ENCODE measurements at places on chromosomes 4 and X.
A peak's percentile ranks its signal among the peaks of the same experiment; 100 is the strongest.

DNA sequence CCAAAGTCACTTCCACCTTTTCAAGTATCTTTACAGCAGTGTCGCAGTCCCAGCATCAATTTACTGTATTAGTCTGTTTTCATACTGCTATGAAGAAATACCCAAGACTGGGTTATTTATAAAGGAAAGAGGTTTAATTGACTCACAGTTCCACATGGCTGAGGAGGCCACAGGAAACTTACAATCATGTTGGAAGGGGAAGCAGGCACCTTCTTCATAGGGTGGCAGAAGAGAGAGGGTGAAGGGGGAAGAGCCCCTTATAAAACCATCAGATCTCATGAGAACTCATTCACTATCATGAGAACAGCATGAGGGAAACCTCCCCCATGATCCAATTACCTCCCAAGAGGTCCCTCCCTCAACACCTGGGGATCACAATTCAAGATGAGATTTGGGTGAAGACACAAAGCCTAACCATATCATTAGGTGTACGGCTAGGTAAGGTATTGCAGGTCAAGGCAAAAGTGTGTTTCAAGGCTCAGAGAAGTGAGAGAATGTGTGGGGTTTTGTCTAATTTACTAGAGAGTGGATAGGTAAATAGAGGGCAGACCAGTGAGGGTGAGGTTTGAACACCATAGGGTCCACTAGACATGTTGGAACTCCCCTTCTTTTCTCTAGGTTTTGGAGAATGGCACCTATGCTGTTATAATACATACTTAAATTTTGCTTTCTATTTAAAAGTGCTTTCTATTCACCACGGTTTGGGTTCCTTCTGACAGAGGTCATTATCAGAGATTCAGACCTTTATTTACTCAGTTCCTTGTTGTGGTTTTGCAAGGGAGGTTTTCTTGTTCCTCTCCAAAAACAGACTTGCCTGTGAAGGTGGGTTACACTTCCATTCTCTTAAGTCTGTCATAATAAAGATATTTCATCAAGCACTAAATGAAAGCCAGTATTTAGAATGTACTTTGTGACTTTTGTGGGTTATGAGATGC lies 186.6 kb downstream of the CPEB2 start:
- no peak for DNase-seq

DNA sequence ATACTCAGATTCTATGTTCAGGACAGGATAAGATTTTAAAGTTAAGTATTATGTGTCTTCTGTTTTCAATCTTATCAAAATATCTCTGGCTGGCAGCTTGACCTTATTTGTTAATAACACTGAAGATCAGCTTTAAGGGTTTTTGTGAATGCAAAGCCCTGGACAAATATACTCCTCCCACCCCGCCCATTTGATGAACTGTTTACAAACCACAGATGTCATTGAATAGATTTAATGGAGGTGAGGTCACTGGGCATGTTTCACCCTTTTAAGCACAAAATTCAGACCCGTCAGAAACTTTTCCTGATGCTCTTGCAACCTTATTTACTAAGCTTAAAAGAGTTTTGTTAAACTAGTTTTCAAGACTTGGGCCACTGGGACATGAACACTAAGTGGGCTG lies 10.1 kb upstream of the CXCL8 start:
- peak; percentile 63 for DNase-seq

GRCh38 chr4:16139066-16139945 lies 55.5 kb upstream of the PROM1 start:
- DNase-seq, result no peak

- DNase-seq, result peak; percentile 68
These were observed 144.6 kb upstream of the NOCT start for GRCh38 chr4:138870737-138871554.

- peak; percentile 0 for DNase-seq
These were observed 1071.8 kb downstream of the CCSER1 start for GRCh38 chr4:91198951-91199350.

DNA sequence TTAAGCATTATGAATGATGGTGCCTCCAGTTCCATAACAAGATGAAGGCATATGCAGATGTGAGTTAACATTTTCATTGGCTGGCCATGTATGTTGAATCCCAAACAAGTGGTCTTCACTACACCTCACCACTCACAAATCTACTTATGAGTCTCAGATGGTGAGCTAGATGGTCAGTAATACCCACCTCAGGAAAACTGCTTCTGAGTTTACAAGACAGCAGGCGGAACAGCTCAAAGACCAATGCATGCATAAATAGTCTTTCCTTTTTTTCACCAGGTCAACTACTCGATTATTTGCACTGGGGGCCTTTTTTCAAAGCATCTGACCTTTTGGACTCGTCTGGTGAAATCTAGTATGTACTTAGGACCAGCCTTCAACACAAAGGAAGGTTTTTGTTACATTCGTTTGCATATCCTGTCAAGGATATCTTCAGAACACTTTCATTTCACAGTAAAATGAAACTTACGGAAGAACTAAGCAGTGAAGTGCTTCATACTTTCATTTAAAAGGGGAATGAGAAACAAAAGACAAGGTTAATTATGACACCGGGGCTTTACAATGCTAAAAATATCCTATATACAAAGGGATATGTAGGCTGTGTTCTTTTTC lies 23.1 kb upstream of the TLR7 start:
- DNase-seq, result no peak

GRCh38 chr4:67071641-67072040 lies 473.7 kb downstream of the CENPC start:
- DNase-seq, result no peak

- no peak for DNase-seq
These were observed 18.7 kb upstream of the RBMX start for GRCh38 chrX:136899221-136899620.

GRCh38 chrX:153469811-153470410 lies 465 bp downstream of the HAUS7 start:
- peak; percentile 31 for DNase-seq

GRCh38 chrX:47361538-47362511 lies 8.6 kb upstream of the ZNF157 start:
- peak; percentile 98 for DNase-seq

- DNase-seq, result peak; percentile 40
These were observed 37.1 kb upstream of the ELF2 start for GRCh38 chr4:139214039-139214534.

GRCh38 chr4:104064646-104065577 lies 345.1 kb upstream of the TACR3 start:
- peak; percentile 29 for DNase-seq

GRCh38 chrX:5681159-5681558 lies 547.5 kb downstream of the NLGN4X start:
- no peak for DNase-seq

DNA sequence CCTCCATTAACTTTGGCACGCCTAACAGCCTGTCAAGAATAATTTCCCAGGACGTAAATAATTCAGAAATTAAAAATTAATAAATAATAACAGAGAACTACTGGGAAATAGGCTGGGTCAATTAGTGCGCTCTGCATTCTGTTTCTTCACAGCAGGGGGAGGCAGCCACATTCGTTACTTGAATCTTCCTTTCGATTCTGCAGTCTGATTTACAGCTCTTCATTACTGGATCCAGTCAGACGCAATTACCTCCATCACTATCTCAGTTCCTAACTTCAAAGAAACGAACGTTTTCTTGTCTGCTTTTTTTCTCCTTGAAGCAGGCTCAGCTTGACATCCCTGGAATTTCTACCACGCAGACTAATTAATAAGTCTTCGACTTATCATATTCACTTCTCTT lies 9.0 kb upstream of the RPL34 start:
- DNase-seq, result peak; percentile 18

- peak; percentile 40 for DNase-seq
These were observed 270.2 kb upstream of the TAPT1 start for GRCh38 chr4:16496501-16496900.

DNA sequence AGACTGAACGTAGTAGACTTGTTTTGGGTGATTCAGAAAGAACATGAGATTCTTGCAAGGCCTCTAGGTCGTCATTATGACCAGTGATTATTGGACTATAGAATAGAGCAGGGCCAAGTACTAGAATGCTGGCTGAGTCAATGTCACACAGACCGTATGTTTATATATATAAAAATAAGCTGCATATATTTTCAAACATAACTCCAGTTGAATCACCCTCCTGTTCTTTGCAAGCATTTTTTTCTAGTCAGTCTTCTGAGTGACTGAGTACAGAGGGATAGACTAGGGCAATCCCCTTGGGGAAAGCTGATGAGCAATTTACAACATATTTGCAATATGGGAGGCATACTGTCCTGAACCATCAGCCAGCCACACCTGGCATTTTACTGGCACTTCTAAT lies 48.4 kb upstream of the PRPS1 start:
- DNase-seq, result peak; percentile 60

GRCh38 chrX:115372152-115372551 lies 82.6 kb downstream of the LUZP4 start:
- DNase-seq, result peak; percentile 82

- no peak for DNase-seq
These were observed 50.6 kb downstream of the PTCHD1 start for GRCh38 chrX:23385242-23385641.
